ENCODE measurements at places on chromosomes 5 and 9.
A peak's percentile ranks its signal among the peaks of the same experiment; 100 is the strongest.

DNA sequence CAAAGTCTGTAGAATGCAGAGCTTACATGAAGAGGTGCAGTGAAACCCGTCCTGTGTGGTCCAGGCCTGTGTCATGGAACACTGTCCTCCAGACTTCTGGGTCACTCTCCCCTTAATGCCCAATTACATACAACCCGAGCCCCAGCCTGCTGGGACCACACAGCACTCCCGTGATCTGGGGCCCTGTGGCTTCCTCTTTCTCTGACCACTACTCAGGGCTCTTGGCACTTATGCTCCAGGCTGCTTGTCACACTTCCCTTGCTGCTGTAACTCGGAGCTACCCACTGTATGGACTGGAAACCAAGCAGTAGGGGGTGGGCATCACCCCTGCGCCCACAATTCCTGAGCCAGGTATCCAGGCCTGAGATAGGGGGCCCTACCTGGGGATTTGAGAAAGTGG lies 10.3 kb upstream of the IL3 start:
- DNase-seq, result no peak

DNA sequence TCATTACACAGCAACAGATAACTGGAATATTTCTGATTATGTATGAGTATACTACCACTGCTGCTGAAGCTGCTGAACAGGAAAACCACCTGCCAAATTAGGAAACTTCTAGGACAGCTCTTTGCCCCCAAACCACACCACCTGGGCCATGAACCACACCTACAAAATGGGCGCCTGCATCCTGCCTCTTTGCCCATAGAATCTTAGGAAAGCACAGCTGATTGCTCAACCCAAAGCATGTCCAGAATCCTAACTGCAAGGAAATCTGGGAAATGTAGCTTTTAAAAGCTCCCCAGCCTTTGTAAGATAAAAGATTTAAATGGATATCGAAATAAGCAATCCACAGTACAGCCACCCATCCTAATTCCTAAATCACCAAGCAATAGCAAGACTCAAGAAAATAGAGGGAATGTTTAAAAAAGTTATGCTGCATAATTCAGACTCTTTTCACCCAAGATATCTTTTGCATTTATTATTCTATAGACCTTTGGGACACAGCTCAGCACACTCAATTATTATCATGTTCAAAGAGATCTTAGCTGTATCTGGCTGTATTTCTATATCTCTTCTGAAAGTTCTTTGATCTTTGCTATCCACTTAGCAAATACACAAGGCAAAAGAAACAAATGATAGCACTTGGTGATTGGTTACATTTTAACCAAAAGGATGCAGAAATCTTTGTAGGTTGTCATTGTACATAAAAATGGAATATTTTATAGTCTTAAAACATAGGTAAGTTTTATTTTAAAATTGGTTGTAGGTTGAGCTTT lies 6.8 kb upstream of the C9orf152 start:
- DNase-seq, result no peak

DNA sequence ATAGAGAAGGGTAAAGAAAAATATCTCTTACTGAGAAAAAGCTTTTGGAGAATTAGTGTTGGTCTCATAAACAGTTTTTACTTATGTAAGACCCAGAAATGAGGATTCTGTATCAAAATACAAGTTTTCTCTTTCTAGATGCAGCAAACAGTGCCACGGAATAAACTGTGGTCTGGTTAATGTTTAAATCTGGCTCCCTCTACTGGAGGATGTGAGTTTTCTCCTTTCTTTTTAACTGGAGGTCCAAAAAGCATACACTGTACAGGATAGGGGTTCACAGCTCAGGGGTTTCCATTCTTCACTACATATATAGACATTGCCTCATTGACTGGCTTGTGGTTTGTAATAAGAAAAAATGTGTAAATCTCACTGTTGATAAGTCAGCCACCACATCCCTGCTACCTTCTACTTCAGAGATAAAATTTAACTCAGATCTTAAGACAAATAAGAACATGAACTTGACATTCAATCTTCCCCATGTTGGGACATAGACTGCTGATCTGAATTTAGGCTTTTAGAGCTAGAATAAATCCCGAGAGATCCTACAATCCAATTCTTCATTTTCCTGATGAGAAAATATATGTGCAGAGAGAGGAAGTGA lies 98.9 kb downstream of the CFAP95 start:
- peak; percentile 62 for DNase-seq

GRCh38 chr5:60163762-60164161 lies 270.2 kb upstream of the PDE4D start:
- DNase-seq, result no peak

GRCh38 chr5:483434-484140 lies 40.6 kb downstream of the EXOC3 start:
- no peak for DNase-seq

GRCh38 chr9:2613730-2614271 lies 7.8 kb upstream of the VLDLR start:
- DNase-seq, result no peak

DNA sequence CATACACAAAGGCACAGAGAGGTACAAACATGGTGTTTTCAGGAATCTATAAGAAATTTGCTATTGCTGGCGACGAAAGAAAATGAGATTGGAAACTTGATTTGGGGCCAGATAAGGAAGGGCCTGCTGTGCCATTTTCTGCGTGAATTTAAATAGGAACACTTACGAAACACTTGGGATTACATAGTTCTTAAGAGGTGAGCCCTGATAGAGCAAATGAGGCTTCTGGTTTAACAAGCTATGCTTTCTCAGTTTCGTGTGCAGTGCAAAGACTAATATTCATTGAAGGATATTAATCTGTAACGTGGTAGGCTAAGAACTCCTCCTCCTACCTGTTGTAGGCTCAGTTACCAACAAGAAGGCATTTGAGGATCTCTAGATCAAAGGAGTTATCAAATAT lies 93.1 kb downstream of the CDK5RAP2 start:
- DNase-seq, result no peak

DNA sequence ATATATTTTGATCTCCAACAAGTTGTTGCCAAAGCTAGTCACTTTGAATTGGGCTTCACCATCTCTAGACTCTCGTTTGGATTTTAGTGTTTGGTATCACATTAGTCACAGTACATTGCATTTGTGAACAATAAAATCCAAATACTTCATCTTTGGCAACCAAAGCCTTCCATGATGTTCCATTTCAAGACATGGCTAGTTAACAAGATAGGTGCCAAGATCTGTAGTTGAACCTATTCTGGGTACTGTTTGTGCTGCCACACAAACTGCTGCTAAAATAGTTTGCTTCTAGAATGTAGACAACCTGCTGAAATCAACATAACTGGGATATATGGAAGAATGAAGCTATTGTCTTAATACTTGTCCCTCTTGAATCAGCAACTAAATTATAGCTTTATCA lies 207.5 kb downstream of the LRRC70 start:
- DNase-seq, result no peak

DNA sequence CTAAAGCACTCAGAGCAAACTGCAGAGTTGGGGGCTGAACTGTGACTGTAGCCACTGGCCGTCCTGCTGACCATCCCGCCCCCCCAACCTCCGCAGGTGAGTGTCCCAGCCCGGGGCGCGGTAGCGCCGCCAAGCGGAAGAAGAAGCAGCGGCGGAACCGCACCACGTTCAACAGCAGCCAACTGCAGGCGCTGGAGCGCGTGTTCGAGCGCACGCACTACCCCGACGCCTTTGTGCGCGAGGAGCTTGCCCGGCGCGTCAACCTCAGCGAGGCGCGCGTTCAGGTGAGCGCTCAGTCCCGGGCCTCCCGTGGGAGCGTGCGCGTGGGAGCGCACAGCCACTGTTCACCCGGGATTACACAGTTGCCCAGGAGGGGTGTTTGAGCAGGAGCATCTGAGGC lies 33.7 kb downstream of the PTGES start:
- DNase-seq, result no peak

DNA sequence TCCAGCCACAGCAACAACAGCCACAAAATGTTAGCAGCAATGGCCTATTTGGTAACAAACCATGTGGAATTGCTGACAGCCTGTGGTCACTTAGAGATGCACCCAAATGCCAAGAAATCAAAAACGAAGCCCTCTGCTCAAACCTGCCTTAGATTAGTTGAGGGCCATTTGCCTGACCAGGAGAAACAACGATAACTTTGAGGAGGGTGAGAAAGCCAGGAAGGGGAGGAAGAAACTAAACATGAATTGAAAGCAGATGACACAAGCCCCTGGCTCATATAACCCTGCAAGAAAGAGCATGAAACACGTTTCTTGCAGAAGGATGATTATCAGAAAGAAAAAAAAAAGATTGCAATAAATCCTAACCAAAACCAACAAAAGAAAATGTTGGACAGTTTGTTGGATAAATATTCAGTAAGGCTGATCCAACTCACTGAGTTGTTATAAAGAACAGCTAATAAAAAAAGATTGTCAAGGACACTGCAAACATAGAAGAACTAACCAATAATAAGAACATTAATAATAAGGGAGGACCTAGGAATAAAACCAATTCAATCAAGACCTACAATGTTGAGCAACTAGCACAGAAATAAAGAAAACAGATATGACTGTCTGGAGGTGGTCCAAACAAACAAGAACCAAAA lies 140.5 kb upstream of the SLC30A5 start:
- DNase-seq, result no peak

DNA sequence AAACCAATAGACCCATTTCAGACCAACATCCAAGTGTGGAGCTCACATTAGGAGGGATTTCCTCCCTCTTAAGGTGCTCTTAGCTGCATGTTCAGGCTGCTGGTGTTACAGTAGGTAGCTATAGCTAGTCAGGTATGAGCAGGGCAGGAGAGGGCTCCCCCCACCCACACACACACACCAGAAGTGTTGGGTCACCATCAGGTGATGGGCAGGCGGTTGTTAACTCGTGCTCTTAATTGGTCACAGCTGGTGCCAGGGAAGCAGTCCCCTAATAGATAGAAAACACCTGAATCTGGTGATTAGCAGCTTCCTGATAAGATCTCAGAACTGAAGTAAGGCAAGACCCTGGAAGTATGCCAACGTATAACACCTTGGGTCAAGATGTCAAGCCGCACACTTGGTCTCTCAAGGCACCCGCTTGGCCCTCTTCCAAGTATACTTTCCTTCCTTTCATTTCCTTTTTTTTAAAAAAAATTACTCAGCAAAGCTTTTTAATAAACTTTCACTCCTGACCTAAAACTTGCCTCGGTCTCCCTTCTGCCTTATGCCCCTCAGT lies 532.4 kb downstream of the DNAH5 start:
- no peak for DNase-seq

DNA sequence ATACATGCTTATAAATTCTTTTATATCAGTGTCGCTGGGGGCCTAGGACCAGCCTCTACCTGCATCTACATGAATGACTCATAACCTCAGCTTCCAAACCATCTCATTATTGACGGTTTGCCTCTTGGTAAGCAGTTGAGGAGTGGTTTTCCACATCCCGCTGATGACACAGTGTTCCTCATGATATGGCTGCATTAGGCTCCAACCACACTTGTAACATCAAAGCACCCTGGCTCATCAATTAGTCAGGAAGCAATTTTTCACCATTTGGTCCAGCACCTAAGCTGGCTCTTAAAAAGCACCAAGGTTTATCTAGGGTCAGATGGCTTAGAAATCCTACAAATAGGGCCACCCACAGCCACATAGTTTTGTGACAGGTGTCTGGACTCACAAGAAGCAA lies 402.4 kb downstream of the ARHGEF28 start:
- DNase-seq, result no peak

- DNase-seq, result no peak
Measured at GRCh38 chr9:74277532-74277931, 219.6 kb upstream of the RORB start.

DNA sequence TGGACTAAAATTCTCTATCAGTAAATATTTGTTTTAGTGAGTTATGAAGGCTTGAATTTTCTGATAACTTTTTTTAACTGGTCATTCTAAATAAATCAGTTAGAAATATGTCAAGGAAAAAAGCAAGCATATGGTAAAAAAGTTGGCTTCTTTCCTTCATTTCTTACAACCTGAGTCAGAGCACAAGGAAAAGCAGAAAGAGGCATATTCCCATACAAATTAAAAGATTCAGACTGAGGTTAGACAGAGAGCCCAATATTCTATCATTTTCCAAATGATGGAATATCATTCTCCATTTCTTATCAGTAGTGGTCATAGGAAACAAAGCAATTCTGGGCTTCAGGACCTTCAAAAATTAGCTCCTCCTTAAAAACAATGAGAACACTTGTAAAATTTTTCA lies 732.1 kb downstream of the MAT2B start:
- no peak for DNase-seq

DNA sequence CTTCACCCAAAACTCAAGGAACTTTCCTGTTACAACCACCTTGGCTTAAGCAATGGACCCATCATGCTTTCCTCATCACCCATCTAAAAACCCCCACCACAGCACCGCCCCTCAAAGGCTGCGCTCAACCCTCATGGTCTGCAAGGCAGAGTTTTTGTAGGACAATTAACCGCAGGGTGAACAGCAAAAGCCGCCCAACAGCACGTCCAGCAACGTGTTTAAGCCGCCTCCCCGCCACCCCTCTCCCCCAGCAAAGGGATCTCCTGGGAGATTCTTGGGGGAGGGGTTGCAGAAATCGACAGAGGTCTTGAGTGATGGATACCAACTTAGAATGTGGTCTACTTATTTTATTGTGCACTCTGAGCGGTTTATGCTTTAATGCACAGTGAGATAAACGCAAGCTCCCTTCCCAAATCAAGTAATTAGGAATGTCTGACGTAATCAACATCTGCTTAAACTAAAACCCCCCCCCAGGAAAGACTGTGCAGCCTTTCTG lies 1.9 kb downstream of the ROR2 start:
- no peak for DNase-seq

- no peak for DNase-seq
Measured at GRCh38 chr5:154758977-154759376, 3.8 kb downstream of the LARP1 start.

DNA sequence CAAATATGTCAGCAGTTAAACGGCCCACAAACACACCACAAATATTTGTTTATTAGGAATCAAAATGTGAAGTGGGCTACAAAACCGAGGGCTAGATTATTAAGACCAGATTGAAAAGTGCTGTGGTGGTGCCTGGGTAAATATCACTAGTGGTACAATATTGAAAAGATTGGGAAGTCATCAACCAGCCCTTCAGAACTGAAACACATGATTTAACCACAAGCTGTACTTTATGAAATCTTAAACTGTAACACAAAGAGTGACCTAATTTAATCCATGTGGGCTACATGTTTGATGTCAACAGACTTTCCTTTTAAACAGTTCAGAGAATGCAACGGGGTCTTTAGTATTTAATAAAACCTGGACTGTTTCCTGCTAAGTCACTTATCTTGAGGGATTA lies 182.3 kb downstream of the SPATA31D1 start:
- DNase-seq, result no peak

DNA sequence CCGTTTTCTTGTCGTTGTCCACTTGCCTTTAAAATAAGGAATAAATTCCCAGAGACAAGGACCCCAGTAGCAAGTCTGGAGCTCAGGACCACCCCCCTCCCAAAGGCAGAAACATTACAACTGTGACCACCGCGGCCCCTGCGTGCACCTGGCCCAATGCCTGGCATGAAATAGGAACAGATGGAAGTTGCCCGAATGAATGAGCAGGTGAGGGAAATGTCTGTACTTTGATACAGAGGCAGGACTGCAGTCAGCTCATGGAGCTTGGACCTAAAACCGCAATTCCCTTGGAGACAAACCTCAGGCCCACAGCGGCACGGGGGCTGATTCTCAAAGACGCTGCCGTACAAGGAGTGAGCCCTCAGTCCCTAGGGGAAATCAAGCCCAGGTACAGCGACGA lies 55.3 kb upstream of the SARDH start:
- no peak for DNase-seq
